ENCODE measurements at places on chromosomes 12 and 14.

DNA sequence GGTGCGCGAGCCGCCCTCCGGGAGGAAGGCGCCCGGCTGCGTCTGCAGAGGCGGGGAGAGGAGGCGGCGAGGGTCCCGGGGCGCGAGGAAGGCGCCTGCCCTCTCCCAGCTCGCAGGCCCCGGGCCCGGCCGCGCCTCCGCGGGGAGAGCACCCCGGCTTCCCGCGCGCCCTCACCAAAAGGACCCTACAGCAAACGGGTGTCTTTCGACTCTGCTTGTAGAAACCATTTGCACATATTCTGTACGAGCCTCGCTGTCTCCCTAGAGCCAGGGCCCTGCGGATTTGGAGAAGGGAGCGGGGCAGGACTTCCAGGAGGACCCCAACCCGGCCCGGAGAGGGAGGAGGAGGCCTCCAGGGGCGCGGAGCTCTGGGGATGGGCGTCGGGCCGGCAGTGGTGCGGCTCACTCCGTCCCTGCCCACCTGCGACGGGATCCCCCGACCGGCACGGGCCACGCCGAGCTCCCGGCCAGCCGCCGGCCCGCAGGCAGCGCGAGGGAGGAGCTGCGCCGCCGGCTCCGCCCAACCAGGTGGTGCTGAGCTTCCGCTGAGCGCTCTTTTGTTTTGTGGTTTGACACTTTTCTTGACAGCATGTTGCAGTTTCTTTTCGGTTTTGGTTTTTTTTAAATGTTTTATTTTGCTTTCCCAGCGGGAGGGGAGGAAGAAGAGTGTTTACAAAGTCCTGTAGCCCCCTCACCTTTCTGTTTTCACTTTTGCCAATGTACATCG, 103.3 kb upstream of the FKBP4 start:
- peak; percentile 33 for DNase-seq

- no peak for DNase-seq
These were observed 54.5 kb downstream of the ATP2A2 start for GRCh38 chr12:110335481-110336045.

GRCh38 chr14:85453401-85454225, 76.3 kb upstream of the FLRT2 start:
- DNase-seq = no peak

- DNase-seq = no peak
These were observed 14.9 kb upstream of the SCAF11 start for GRCh38 chr12:46005151-46005797.

DNA sequence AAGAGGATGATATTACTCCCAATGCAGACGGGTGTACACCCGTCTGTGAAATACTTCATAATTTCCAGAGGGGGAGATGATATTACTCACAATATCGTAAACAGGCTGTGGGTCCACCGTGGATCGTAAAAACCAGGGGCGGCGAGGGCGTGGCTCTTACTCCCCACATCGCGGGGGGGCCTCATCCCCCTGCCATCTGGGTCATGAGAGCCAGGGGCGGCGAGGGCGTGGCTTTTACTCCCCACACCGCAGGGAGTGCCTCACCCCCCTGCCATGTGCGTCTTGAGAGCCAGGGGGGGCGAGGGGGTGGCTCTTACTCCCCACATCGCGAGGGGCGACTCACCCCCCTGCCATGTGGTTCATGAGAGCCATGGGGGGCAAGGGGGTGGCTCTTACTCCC, 86.2 kb upstream of the GNG2 start:
- peak; percentile 33 for DNase-seq

DNA sequence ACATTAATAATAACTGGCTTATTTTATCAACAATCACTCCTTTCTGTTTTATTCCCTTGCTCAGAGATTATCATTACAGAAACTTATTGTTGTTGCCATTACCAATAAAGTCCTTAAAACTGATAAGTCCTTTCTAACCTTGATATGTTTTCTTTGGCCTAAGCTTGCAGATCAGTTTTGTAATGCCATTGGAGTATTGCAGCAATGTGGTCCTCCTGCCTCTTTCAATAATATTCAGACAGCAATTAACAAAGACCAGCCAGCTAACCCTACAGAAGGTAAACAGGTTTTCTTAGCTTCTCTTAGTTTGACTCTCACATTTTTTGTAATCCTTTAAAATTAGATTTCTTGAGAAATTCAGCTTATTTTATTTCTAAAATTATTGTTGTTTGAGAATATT, 3.9 kb downstream of the MED21 start:
- DNase-seq = no peak

DNA sequence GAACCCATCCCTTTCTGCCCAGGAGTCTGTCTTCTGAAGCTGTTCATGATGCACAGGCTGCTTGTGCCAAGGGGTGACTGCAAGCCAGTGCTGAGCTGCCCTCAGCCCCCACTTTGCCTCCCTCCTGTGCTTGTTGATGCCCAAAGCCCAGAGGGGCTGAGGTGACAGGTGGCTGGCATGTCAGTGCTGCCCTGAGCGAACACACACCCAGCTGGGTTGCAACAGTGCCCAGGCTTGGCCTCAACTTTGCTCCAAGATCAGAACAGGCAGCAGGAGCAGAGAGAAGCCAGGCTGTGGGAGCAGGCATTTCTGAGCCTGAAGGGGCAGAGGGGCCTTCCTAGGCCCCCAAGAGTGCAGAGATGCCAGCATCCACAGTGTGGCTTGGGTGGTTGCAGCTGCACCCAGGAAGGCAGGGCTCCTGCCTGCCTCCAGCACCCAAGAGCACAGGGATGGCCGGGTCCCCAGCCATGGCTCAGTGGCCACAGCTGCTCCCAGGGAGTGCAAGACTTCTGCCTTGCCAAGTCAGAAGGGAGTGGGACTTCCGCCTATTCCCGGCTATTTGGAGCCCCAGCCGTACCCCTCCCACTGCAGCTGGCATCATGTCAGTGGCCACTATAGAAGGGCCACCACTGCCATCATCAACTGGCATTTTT, 83.1 kb downstream of the SLC16A7 start:
- DNase-seq = no peak

DNA sequence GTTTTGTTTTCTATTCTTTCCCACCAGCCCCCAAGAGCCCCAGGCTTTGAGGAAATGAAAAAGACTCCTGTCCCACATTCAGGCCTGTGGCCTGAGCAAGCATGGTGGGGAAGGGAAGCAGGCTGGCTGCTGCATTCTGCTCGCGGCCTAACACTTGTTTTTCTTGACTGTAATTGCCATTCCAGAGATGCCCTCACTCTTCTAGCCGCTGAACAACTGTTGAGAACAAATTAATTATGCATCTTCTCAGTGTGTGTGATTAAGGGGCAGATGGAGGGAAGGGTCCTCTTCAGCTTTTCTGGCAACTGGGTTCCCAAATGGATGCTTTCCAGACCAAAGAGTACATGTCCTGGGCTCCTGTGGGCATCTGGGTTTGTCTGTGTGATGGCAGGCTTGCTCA, 43.3 kb downstream of the ADCK1 start:
- DNase-seq = no peak

- peak; percentile 84 for DNase-seq
These were observed 1.7 kb upstream of the DUSP6 start for GRCh38 chr12:89353823-89354611.

DNA sequence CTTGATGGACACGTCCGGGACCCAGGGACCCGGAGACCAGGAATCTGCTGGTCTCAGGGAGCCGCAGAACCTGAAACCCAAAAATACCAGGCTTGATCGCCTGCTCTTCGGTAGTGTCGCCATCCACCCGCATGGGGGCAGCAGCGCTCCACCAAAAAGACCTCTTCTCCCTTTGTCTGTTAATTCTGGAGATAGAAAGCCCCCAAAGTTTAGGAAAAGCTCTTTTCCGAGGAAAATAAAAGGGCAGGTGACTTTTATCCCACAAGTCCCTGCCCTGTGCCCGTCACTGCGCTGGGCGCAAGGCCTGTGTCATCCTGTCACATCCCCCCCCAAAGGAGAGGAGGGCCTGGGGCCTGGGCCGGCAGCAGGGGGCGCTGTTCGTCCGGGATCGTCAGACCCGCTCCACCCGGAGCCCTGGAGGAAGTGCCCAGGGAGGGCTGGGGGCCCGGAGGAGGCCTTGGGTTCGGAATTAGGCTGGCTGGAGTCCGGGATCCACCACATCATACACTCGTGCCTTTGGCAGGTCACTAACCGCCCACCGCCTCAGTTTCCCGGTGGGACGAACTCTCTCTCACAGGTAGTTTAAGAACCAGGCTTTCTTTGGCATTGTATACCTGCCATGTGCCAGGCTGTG, 31.9 kb downstream of the DAD1 start:
- DNase-seq = peak; percentile 68

- no peak for DNase-seq
These were observed 117.3 kb downstream of the ERC1 start for GRCh38 chr12:1108276-1108675.

DNA sequence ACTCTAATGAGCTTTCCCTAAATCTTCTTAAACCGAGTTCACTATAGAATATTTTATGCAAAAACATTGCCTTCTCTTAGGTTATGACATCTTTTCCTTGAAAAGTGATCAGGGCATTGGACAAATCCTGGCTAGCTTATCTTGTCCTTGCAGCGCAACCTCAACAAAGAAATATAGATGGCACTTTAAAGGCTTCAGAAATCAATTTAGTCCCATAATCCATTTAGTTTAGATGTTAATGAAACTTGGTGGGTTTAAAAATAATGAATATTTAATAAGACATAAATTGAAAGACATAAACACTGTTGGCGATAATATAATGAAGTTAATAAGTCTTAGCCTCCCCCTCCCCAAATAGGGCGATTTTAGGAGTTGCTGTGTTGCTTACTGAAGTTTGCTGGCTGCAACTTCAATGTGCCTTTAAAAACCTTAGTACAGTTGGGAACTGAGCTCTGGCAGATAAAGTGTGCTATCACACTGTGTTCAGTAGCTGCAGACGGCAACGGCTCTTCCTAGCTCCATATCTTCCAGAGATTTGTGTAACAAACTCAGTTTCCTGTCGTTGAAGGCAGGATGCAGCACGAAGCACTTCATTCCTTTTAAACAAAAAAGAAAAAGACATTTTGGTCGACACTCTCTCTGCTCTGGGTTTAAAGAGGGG, 19.5 kb downstream of the PLXNC1 start:
- no peak for DNase-seq

All from NCI-H345 (cell line).